ENCODE measurements at places on chromosomes 3 and 15.
A peak's percentile ranks its signal among the peaks of the same experiment; 100 is the strongest.

GRCh38 chr15:80695911-80696661 is 976 bp downstream of the ABHD17C start:
- DNase-seq = peak; percentile 55

- DNase-seq = no peak
Observed at GRCh38 chr3:27990837-27991236, 250.6 kb upstream of the CMC1 start.

DNA sequence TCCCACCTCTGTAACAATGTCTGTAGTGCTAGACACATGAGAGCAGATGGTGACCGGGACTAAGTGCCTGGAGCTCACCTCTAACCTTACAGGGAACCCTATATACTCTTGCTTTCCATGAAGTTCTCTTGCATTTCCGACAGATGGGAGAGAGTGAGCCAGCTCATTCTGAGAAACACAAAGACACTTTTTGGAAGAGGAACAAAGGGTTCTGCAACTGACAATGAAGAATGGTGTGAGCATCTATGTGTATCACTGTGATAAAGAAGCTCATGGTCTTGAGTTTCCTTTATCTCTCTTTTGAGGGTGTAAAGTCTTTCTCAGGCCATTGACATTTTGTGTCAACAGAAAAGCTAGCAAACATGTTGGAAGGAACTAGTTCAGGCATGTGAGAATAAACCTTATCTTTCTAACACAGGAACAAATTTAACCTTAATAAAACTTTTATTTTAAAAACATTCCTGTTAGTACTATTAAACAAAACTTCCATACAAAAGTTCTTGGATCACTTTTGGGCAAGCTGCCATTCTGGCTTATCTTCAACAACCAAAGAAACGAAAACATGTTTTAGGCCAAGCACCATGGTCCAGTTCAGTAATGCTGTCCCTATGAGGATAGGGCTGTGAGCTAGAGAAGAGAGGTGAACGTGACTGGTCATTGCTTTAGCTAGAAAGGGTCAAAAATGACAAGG is 142.7 kb downstream of the THRB start:
- no peak for DNase-seq

GRCh38 chr3:113008117-113008516 is 17.3 kb downstream of the GTPBP8 start:
- no peak for DNase-seq

DNA sequence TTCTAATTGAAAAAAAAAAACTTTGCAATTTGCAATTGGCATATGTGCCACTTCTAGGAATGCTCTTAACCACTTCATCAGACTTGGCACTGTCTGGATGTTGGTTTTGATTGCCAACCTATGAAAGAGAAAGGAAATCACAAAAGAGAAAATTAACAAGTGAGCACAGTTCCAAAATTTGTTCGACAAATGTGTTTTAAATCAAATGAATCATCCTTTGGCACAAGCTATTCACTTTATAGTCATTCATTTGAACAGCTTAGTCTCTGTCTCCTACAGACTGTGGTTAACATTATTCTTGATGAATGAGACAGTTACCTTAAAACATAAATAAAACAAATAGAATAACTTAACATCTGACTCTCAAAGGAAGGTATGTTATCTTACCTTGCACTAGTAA is 265.0 kb downstream of the EPHA3 start:
- DNase-seq = no peak

DNA sequence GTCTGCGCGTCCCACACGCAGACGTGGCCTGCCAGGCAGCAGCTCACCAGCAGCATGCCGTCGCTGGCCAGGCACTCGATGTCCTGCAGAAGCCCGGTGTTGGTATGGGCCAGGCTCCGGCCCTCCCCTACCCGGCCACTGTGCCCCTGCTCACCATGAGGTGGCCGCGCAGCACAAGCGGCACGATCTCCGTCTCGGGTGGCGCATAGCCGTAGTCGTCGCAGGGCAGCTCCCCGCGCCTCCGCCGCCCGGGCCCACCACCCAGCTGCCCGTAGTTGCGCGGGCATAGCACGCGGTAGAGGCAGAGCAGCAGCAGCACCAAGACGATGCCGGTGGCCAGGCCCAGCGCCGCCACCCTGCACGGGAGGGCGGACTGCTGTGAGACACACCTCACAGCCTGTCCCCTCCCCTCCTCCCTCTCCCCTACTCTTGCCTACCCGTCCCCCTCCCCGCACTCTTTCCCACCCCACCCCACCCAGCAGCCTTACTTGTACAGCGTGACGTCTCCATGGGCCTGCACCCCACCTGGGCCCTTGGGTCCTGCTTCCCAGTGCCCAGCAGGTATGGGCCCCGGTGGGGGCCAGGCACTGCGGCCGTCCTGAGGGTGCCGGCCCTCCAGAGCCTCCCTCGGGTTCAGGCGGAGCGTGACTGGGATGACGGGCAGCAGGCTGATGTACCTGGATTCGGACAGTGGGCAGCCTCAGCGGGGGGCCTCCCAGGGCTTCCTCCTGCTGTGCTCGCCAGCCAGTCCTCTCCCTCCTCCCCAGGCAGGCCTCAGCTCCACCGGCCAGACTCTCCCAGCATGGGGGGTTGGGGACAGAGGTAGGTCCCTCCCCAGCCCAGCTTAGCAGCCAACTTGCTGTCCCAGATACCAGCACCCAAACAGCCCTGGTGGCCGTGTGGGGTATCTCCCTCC is 37.6 kb downstream of the PTPN23 start:
- DNase-seq = no peak

DNA sequence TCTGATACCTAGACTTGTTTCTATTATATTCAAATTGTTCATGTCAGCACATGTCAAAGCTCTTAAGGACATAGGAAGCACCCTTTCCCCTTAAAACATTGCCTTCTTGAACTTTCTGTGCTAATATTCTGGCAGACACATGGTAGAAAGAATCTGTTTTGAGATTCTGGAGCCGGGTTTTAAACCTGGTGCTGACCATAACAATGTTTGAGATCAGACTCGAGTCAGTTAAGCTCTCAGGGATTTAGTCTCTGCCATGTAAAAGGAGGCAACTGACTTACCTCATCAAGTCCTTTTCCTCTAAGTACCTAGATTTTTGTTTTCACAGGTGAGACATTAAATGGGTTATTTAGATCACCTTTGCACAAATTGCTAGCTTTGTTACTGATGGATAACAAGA is 38.9 kb downstream of the RBMS3 start:
- DNase-seq = no peak

- no peak for DNase-seq
Observed at GRCh38 chr3:72383883-72384282, 464.4 kb downstream of the SHQ1 start.

DNA sequence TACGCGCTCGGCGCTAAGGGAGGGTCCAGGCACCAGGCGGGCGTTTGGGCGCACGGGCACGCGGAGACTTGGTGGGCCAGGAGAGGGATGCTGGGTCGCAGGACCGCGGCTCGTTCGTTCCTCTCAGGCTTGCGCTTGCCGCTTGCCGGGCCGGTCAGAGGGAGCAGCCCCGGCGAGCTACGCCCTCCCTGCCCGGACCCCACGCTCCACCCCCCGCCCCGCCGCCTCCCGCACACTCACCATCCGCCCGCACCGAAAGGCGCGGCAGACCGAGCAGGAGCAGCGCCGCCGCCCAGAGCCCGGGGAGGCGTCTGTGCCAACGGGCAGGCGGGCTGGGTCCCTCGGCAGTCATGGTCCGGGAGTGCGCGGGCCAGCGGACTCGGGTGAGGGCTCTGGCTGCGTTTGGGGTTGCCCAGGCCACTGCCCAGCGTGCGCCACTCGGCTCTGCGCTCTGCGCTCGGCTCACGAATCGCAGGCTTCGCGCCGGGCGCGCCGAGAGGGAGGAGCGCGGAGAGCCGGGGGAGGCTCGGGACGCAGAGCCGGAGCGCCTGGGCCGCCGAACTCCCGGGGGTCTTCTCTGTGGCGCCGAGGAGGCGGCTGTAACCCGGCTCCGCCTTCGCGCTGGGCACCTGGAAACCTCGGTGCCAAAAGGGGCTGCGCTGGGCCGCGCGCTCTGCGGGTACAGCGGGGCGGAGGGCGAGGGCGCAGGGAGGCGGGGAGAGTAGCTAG is at the start of gene SUSD5:
SUSD5 (minus strand) TSS at position 365 of the 729 bp plus-strand sequence; CDS start at position 352, 13 bp downstream.
- peak; percentile 67 for DNase-seq

DNA sequence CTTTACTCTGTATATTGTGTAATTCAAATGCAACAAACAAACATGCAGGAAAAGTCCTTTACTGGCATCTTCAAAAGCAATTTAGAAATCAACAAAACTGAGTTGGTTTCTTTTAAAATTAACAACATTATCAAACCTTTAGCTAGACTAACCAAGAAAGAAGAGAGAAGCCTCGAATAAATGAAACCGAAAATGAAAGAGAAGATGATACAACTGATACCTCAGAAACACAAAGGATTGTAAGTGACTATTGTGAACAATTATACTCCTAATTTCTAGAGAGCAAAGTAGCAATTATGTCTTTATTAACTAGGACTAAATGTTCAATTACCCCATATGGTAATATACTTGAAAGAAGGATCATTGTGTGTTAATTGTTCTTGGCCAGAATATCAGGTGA is 49.2 kb upstream of the P3H2 start:
- no peak for DNase-seq

All from HAP-1 (cell line).